ENCODE measurements at places on chromosomes 16 and 17.

- DNase-seq, result no peak
These were observed 26.1 kb downstream of the SOCS1 start for GRCh38 chr16:11229906-11230305.

DNA sequence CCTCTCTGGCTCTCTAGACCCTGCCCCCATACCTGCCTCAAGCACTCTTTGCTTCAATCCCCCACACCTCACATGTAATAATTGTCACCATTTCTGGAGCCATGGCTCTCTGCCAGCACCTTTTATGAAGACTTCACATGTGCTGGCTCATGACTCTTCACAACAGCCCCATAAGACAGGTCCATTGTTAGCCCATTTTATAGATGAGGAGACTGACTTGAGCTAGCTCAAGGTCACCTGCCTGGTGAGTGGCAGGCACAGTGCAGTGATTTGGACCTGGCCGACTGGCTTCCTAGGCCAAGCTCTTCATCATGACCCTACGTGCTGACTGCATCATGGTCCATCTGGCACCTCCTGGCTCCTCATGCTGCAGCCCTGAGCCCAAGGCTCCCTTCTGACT lies 25.0 kb downstream of the FAM20A start:
- no peak for DNase-seq

DNA sequence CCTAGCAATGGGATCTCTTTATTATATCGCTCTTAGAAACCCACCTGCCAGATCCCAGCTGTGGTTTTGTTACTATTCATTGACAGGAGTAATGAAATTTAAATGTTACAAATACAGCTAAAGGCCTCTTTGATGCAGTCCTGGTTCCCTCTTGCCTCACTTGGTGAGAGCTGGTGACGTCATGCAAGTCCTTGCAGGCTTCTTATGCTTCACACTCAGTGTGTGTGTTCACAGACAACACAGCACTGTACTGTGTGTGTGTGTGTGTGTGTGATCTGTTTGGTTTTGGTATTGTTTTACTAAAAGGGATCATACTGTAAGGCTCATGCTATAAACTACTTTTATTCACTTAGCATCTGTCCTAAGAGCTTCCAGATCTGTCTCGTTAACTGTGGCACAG lies 75.0 kb downstream of the USP22 start:
- DNase-seq, result no peak

DNA sequence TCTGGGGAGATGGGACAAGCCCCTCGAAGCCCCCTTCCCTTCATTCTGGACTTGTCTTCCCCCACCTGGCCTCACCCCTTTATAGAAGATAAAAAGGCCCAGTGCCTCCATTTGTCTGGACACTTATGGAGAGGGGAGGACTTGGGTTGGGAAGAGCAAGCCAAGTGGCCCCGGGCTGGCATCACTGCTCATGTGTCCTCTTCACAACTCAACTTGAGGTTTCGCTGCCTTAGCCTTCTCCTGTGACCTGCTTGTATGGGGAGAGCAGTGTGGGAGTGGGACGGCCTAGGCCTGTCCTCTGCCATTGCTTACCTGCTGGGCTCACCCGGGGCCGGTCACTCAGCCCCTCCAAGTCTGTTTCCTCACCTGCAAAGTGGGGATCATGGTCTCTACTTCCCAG lies 1.4 kb downstream of the PAQR4 start:
- DNase-seq, result no peak

GRCh38 chr17:80860703-80861417 lies 130.8 kb upstream of the CHMP6 start:
- DNase-seq, result no peak

DNA sequence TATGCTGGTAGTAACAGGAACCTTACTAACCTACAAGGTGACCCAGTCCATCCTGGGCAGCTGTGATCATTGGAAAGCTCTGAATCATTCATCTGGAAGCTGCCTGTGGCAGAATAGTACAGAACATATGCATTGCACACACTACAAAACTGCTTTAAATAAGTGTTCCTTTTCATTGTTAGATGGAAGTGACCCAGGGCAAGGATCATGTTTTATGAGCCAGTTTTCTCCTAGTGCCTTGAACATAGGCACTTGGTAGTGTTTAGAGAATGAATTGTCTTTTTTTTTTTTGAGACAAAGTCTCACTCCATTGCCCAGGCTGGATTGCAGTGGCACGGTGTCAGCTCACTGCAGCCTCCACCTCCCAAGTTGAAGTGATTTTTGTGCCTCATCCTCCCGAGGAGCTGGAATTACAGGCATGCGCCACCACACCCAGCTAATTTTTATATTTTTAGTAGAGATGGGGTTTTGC lies 55.4 kb downstream of the TENT4B start:
- no peak for DNase-seq

DNA sequence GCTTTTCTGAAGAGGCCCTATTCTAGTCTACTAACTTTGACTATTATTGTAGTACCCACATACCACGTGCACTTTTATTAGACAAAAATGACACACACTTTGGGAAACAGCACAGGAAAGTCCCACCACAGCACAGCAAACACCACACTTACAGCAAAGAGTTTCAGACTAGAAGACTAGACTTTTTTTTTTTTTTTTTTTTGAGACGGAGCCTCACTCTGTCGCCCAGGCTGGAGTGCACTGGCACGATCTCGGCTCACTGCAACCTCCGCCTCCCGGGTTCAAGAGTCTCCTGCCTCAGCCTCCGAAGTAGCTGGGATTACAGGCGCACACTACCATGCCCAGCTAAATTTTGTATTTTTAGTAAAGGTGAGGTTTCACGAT lies 20.1 kb downstream of the YWHAE start:
- DNase-seq, result no peak

DNA sequence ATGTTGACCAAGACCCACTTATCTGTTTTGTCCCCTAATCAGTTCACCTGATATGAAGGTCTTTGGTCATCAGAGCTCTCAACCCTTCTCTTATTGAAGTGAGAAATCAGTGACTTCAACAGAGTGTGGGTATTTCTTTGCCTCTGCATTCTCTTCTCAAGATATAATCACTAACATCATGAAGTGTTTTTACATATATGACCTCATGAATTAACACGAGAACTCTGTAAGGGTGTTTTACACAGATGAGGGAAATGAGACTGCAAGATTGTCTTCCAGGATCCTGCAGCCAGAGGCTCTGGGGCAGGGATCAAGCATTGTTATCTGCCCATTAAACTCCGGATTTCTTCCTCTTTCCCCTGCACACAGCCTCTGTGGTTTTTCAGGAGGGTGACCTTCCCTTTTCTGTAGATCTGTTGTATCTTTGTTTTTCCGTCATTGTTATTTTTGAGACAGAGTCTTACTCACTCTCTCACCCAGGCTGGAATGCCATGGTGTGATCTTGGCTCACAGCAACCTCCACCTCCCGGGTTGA lies 22.7 kb downstream of the LCMT1 start:
- DNase-seq, result no peak

GRCh38 chr17:32504166-32504990 lies 17.6 kb downstream of the CDK5R1 start:
- DNase-seq, result no peak

GRCh38 chr17:55420776-55421178 lies 858 bp downstream of the MMD start:
- DNase-seq, result peak; percentile 50

All from endothelial cell (in vitro differentiated cells).